Sciatic nerve (tissue), 2 donors: ENCODE measurements at places on chromosomes 12 and 14.

DNA sequence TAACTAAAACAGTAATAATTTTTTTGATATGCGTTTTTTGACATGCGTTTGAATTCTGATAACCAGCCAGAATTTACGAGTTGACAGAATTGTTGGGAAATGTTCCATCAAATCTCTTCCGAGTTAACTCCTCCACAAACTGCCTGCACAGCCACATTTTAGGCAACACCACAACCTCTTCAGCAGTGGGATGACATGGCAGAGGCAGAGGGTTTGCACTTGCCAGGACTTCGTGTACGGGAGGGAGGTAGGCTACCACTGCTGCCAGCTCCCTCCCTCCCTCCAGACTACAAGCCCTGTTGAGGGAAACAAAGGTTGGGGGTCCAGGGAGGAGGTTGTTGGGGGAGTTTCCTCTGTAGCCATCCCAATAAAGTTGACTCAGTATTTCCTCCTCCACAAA, 14.5 kb upstream of the ACTR6 start:
- DNase-seq: no peak

- DNase-seq: no peak
These were observed 338.4 kb downstream of the RAD51B start for GRCh38 chr14:68157971-68158371.

GRCh38 chr14:76292561-76292960, 83.4 kb upstream of the ESRRB start:
- DNase-seq: no peak

DNA sequence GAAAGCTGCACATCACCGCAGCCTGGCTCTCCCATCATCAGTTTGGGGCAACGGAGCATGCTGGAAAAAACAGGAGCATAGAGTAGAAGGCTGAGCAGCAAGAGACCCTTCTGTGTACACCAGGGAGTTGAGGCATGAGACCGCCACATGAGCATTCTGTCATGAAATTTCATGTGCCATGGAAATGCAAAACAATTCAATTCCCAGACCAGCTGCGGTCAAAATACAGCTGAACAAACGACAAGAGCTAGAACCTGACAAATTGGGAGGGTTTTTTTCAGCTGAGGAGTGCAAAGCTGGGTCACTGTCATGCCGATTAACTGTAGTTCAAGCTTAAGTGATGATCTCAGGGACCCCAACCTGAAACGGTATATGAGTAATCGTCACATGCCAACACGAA, 37.1 kb downstream of the TMEM30B start:
- DNase-seq: no peak

DNA sequence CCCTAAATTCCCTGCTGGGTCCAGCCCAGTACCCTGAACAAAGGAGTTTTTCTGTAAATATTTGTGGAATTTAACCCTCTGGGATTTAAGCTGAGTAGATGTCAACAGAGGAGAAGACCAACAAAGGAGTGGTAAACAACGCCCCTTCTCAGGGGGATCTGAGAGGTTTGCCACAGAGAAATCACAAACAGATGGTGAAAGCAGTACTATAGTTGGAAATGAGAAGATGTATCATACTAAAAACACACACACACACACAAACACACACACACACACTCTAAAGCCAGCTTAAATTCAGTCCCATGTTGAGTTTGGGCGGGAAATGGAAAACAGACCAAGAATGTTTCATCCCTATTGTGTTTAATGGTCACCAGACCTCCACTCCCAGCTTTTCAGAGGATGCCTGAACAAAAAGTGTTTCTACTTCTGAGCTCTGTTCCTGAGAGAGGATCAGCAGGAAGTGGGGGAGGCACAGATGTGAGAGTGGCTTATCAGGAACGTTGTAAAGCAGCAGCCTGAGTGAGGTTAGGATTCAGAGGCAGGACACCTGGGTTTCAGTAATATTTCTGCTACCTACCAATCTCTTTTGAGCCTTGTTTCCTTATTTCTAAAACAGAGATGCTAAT, 3.2 kb downstream of the BIN2 start:
- no peak for DNase-seq

DNA sequence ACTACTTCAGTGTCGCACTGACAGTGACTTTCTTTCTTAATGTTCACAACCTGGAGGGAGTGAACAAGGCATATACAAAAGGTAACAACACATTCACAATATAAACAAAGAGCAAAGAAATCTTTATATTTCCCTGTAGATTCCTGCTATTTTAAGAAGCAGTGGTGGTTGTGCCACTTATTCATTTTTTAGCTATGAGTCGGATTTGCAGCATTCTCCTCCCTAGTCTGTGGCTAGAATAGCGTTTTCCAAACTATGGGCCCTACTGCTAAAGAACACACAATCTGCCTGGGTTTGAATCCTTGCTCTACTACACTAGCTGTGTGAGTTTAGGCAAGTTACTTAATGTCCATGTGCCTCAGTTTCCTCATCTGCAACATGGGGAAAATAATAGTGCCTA, 18.6 kb upstream of the MDM1 start:
- DNase-seq: no peak

- DNase-seq: no peak
These were observed 125.0 kb downstream of the AKAP6 start for GRCh38 chr14:32453857-32454810.

GRCh38 chr14:95361373-95362137, 41.8 kb upstream of the CLMN start:
- DNase-seq: no peak

DNA sequence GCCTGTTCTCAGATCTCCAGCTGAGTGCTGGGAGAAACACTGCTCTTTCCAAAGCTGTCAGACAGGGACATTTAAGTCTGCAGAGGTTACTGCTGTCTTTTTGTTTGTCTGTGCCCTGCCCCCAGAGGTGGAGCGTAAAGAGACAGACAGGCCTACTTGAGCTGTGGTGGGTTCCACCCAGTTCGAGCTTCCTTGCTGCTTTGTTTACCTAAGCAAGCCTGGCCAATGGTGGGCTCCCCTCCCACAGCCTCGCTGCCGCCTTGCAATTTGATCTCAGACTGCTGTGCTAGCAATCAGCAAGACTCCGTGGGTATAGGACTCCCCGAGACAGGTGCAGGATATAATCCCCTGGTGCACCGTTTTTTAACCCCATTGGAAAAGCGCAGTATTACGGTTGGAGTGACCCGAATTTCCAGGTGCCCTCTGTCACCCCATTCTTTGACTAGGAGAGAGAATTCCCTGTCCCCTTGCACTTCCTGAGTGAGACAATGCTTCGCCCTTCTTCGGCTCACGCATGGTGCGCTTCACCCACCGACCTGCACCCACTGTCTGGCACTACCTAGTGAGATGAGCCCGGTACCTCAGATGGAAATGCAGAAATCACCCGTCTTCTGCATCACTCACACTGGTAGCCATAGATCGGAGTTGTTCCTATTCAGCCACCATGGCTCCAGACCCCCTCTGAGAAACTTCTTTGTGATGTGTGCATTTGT, 650.3 kb upstream of the ALG10B start:
- peak; percentile 23 for DNase-seq

GRCh38 chr14:97074456-97074855, 277.3 kb downstream of the VRK1 start:
- DNase-seq: no peak

GRCh38 chr12:6189028-6189427, 11.2 kb upstream of the CD9 start:
- DNase-seq: no peak
